CD4-positive, alpha-beta T cell treated with Interleukin-6 for 4 hours (primary cell): ENCODE measurements at places on chromosomes 16 and 17.

DNA sequence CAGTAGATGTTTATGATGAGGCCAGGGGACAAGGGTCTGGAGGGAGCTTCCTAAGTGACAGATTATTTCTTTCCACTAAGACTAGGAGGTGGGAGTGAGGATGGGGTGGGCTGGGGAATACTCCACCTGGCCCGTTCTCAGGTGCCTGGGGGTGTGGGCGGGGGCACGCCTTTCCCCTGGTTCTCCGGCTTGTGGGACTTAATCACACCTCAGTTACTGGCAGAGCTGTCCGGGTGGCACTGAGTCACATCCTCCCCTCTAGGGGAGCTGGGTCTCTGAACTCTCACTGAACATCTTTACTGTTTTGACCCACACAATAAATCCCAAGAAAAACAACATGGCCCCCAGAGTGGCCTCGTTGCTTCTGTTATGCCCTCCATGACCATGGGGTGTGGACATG, 332.8 kb downstream of the MAF start:
- DNase-seq = peak; percentile 53

GRCh38 chr17:8918807-8919465, 46.6 kb downstream of the PIK3R5 start:
- no peak for DNase-seq

DNA sequence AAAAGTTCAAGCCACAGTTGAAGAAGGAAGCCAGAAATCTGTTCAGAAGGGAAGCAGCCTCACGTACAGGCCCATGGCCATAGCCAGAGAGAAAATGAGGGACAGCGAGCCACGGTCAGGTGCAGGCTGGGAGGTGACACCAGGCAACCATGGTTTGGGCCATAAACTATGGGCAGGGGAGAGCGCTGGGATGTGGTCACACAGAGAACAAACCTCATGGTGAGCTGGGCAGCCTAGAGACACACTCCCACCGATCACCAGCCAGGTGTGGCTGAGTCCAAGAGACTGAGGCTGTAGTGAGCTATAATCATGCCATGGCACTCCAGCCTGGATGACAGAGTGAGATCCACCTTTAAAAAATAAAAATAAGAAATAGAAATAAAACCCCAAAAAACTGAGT, 76.5 kb downstream of the NETO2 start:
- DNase-seq = no peak

DNA sequence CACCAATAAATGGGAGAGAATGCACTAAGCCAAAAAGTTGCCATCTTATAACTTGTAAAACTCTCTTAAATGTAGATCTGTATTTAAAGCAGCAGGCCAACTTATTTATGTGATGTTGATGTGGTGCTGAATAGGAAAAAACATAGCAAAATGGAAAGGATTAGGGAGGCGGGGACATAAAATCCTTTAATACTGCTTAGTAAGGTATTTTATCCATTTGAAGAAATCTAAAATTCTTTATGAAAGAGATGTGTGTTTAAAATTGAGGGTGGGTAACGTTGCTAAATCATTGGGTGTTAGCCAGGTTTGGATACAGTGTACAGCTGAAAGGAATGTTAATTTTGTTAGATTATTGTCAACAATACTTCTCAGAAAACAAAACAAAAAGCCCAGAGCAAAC, 14.3 kb downstream of the SNTB2 start:
- no peak for DNase-seq

DNA sequence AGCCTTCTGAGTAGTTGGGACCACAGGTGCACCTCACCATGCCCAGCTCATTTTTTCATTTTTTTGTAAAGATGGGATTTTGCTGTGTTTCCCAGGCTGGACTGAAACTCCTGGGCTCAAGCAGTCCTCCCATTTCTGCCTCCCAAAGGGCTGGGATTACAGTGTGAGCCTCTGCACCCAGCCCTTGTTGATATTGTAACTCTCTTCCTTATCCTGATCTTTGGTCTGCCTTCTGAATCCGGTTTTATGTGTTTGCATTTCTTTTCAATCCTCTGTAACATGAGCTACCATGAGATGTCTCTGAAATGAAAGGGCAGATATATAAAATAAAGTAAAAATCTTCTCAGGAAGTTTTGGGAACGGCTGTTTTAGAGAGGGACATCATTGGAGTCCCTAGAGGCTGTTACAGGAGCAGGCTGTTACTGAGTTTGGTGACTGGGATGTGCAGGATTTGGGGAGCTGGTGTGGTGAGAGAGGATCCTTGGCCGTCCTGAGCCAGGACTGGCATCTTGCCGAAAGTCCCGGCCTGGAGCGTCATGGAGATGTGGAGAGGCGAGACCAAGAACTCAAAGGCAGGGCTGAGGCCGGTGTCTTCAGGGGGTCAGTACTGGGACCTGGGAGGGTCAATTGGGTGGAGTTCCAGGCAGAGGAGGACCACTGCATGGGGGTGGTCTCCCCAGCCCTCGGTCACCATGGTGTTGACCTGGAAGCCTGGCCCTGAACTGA, 39.4 kb downstream of the ATP2C2 start:
- no peak for DNase-seq

GRCh38 chr17:21510686-21511362, 134.7 kb downstream of the KCNJ12 start:
- no peak for DNase-seq

DNA sequence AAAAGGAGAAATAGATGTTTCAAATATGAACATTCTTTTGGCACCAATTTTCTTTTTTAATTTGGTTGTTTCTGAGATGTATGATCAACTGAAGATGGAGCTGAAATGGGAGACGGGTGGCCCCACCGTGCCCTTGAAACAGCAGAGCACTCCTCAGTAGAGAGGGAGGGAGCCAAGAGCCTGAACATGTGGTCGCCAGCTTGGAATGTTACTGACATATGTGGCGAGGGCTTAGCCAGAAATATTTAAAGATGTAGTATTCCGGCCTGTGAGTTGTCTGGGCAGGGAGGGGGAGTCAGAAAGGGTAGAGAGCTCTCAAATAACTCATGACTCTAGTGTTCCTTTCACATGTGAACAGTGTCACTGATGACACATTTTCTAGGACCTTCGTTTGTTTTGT, 13.3 kb upstream of the MRC2 start:
- no peak for DNase-seq

DNA sequence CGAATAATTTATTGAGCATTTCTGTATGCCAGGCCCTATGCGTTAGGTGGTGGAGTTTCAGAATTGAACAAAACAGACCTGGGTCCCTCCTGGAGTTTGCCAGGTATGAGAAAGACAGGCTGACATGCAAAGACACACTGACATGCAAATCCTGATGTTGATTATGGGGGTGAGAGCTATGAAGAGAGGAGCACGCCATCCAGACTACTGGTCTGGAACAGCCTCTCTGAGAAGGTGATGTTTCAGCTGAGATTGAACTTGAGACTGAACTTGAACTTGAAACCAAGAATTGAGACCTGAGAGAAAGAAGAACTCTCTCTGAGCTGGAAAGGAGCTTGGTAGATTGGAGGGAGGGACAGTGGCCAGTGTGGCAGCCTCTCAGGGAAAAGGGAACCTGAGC, 14.2 kb upstream of the CACNG4 start:
- no peak for DNase-seq

DNA sequence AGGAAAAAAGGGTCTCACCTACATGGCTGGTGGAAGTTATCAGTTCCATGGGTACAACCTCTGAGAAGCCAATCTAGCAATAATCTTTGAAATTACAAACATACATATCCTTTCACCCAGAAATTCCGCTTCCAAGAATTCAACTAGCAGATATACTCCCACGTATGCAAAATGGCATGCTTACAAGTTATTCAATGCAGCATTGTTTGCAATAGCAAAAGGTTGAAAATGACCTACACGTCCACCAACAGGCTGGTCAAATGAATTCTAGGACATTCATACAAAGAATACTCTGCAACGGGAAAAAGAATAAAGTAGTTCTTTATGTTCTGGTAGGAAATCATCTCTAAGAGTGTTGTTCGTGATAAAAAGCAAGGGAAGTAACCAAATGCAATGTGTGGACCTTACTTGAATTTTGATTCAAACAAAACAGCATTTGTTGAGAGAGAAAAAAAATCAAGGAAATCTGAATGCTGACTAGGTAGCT, 63.7 kb upstream of the NLK start:
- no peak for DNase-seq

DNA sequence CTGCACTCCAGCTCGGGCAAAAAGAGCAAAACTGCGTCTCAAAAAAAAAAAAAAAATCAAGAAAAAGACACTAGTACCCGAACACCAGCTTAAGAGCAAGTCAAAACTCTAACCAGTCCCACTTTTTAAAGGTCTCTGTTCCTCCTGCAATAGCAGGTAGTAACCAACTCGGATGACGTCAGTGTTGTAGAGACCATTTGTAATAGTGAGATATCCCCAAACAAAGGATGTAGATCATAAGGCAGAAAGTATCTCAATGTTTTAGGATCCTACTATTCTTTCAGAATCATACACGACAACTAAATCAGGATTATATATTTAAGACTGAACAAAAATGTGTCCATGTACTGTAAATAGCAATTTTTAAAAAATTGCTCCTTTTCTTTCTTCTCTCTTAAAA, 2.4 kb downstream of the JPT1 start:
- no peak for DNase-seq

- no peak for DNase-seq
Measured at GRCh38 chr16:69381231-69381630, 4.6 kb downstream of the TERF2 start.

- no peak for DNase-seq
Measured at GRCh38 chr16:48082516-48082915, 73.3 kb downstream of the ABCC12 start.

GRCh38 chr17:13939222-13939621, 130.1 kb upstream of the COX10 start:
- DNase-seq = no peak

- no peak for DNase-seq
Measured at GRCh38 chr16:15502041-15502725, 67.8 kb downstream of the BMERB1 start.

DNA sequence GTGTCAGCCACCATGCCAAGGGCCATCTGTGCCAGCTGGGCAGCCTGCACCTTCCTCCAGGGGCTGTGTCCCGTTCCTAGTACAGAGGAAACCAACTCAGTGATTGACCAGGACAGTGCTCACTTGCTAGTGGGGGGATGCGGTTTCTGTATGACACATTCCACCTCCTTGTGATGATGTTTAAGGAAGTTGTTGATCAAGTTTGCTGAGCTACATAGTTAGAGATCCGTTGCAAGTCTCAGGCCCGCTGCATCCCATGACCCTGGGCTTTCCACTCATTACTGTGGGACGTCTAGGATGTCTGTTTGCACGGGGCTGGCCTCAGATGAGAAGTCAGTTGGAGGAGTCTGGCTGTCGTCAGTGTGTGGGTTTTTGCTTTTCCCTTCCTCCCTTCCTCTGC, 33.6 kb downstream of the RNF213 start:
- DNase-seq = no peak

GRCh38 chr17:64661976-64662773, at the start of gene SMURF2:
TSS of gene SMURF2 (minus strand) at chr17:64662307. CDS start at chr17:64661880, 427 bp downstream.
- DNase-seq = peak; percentile 84

DNA sequence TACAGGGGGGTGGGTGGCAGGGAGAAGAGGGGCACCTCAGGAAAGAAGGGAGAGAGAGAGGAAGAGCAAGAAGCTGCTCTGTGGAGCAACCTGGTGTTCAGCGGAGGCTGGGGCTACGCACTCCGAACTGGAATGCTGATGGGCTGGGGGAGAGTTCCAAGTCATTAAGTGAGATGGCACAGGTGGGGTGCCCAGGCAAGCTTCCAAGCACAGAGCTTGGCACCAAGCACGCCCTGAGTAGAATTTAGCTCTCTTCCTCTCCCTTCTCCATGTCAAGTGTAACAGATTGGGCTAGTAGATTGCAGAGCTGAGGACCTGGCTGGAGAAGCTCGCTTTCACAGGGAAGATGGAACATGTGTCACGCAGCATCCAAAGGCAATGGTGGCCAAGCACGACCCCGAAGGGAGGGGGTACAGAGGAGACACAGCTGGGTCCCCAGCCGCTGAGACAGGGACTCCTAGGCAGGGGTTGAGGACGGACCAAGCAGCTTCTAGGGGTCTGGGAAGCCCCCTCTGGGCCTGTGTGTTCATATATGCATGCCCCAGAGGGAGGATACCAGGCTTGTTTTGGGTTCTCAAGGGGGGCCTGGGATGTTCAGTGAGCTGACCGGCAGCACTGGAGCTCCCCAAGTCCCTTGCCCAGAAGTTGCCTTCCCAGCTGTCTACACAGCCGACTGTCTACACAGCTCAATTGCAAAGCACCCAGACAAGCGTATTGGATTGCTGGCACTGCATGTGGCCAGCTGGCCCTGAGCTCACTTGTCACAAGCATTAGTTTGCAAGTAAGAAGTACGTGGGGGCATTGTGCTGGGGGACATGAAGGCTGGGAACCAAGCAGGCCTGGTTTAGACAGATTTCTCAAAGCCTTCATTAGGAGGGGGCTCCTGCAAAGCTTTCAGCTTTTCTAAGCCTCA, 247.8 kb downstream of the ENGASE start:
- no peak for DNase-seq

DNA sequence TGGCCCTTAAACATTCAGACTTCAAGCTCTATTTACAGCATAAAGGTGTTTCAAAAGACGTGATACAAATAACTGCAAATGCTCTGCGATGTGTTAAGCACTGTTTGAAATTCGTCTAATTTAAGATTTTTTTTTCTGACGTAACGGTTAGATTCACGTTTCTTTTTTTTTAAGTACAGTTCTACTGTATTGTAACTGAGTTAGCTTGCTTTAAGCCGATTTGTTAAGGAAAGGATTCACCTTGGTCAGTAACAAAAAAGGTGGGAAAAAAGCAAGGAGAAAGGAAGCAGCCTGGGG, 681 bp upstream of the MAPT start:
- DNase-seq = no peak

DNA sequence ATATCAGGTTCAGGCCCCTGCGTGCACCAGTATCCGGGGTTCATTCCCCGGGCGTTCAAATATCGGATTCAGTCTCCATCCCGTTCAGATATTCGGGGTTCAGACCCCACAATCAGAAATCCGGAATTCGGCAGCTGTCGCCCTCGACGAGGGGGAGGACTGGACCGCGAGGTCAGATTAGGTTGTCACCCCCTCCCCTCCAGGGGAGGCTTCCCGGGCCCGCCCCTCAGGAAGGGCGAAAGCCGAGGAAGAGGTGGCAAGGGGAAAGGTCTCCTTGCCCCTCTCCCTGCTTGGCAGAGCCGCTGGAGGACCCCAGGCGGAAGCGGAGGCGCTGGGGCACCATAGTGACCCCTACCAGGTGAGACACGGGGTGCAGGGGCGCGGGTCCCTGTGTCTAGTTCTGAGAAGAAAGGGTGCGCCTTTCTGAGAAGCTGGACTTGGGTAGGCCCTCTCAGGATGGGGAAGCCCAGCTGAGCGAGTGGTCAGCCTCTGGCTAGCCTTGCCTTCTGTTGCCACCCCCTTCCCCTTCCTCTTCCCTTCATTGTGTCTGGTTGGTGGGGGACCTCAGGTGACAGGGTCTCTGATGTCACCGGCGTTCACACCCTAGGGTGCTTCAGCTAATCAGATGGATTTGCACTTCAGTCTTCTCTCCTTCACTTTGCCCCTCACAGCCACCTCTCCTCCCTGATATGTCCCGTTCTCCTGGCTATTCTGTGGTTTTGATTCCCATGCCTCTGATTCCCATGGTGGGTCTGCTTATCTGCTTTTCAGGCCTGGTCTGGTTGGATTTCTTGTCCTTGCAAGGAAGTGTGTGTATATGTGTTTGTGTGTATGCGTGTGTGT, 844 bp downstream of the TAOK2 start:
- peak; percentile 18 for DNase-seq

- no peak for DNase-seq
Measured at GRCh38 chr17:77768248-77768852, 190.2 kb upstream of the TNRC6C start.

- DNase-seq = no peak
Measured at GRCh38 chr16:50088302-50088701, 22.5 kb downstream of the HEATR3 start.
